Tongue (tissue), 3 donors: ENCODE measurements at places on chromosomes 5 and 9. TPM values are rescaled to one million over a fixed set of nuclear protein-coding genes. Genes with fewer than 3 reads are reported as not detected.
A peak's percentile ranks its signal among the peaks of the same experiment; 100 is the strongest.

HSPB3 gene
- 257 TPM for total RNA-seq

TBCA gene
- 91.3 TPM for total RNA-seq

DNA sequence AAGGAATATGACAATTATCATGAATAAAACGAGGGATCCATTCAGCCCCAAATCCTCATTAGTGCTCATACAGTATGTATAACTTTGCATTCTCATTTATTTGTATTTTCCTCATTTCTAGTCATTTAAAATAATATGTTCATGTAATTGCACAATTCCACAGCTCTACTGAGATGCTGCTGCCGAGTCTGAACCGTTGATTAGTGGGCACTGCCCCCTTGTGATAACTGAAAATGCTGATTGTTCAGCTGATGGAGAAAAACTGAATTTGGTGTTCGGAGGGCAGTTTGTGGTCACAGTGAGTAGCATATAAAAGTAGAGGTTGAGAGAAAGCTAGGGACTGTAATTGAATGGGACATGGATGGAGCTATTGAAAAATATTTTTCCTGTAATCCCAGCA lies 12.2 kb upstream of the GPR151 start:
- no peak for DNase-seq

- peak; percentile 83 for DNase-seq
Observed at GRCh38 chr9:6827439-6828145, 69.8 kb downstream of the KDM4C start.

ZBTB26 gene
- 8.4 TPM for total RNA-seq

- no peak for DNase-seq
Observed at GRCh38 chr5:72949481-72949880, 6.4 kb upstream of the FCHO2 start.

- no peak for DNase-seq
Observed at GRCh38 chr5:31408814-31409213, 123.1 kb downstream of the DROSHA start.

GRCh38 chr5:172144931-172145869 lies 42.8 kb downstream of the STK10 start:
- no peak for DNase-seq

NIM1K gene
- total RNA-seq: 1.0 TPM

DNA sequence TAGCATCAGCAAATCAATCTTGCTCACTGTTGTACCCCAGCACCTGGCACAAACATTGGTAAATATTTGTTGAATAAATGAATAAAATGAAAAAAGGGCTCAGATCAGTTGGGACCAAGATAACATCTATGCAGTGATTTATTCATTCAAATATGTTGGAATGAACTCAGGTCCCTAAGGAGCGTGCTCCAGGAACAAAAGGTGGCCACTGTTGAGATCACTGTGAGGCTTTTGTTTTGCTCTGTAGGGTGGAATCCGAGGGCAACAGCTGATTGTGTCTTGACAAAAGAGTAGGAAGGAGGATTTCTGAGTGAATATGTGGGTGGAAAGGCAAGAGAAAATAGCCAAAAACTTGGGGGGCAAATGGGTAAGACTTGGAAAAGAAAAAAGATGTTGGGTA lies 89.7 kb downstream of the PPP2R2B start:
- DNase-seq: no peak

GRCh38 chr5:72248410-72248981 lies 71.5 kb downstream of the MRPS27 start:
- peak; percentile 74 for DNase-seq

GRCh38 chr5:94618029-94618492 lies 343 bp downstream of the KIAA0825 start:
- DNase-seq: peak; percentile 69

SH3RF2 gene
- total RNA-seq: 14.3 TPM

FRMPD1 gene
- 3.3 TPM for total RNA-seq

DNA sequence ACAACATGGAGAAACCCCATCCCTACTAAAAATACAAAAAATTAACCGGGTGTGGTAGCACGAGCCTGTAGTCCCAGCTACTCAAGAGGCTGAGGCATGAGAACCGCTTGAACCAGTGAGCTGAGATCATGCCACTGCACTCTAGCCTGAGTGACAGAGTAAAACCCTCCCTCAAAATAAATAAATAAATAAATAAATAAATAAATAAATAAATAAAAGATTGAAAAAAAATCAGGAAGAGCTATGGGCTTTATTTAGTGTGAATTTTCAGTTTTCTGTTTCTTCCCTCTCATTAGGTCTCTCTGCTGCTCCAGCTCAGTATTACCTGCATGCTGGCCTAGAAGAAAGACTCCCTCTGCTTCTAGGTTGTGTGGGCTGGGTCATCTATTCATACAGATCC lies 47.8 kb upstream of the TRMT10B start:
- peak; percentile 11 for DNase-seq
